ENCODE measurements at places on chromosomes 4 and X.

GRCh38 chr4:1409491-1410425 lies 3.5 kb upstream of the NKX1-1 start:
- no peak for DNase-seq

DNA sequence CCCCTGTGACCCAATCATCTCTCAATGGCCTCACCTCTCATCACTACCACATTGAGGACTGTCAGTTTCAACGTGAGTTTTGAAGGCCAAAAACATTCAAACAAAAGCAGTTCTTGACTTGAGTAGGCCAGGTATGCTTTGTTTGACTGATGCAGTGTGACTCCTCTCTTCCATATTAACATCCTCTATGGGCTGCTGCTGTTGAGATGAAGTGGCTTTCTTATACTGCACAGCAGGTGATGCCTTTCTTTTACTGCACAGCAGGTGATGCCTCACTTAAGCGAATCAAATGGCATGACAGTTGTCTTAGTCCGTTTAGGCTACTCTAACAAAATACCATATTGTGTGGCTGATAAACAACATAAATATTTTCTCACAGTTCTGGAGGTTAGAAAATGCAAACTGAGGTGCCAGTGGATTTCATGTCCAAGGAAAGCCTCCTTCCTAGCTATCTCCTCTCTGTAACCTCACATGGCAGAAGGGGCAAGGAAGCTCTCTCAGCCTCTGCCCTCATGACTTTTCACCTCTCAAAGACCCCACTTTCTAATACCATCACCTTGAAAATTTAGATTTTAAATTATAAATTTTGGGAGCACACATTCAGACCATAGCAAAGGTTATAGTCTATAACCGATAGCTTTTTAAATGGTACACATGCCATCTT lies 2267.9 kb upstream of the AGA start:
- no peak for DNase-seq

DNA sequence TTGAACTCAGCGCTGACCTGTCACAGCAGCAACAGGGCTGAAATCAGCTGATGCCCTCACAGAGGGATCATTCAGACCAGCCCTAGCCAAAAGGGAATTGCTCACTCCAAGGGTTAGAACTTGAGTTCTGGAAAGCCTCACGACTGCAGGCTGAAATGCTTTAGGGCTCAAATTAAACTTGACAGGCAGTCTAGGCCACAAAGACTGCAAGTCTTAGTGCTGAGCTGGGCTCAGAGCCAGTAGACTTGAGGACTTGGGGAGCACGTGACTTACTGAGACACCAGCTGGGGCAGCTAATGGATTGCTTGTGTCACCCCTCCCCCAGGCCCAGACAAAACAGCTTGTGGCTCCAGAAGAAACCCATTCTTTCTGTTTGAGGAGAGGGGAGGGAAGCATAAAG lies 119.0 kb upstream of the SLC6A14 start:
- DNase-seq = peak; percentile 8

DNA sequence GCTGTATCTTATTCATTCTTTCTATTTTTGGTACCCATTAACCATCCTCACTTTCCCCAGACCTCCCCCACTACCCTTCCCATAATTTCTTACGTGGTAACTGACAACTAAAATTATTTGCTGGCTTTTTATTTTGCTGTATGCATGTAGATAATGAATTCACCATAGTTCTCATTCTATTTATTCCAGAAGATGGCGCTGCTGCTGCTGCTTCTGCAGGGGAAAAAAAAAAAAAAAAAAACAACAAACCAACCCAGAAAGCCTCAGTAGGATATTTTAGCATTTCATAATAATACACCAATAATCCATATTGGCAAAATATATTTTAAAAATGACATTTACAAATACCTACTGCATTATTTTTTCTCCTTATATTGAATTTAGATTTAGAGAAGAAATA lies 416.6 kb upstream of the MAGEB18 start:
- peak; percentile 28 for DNase-seq

DNA sequence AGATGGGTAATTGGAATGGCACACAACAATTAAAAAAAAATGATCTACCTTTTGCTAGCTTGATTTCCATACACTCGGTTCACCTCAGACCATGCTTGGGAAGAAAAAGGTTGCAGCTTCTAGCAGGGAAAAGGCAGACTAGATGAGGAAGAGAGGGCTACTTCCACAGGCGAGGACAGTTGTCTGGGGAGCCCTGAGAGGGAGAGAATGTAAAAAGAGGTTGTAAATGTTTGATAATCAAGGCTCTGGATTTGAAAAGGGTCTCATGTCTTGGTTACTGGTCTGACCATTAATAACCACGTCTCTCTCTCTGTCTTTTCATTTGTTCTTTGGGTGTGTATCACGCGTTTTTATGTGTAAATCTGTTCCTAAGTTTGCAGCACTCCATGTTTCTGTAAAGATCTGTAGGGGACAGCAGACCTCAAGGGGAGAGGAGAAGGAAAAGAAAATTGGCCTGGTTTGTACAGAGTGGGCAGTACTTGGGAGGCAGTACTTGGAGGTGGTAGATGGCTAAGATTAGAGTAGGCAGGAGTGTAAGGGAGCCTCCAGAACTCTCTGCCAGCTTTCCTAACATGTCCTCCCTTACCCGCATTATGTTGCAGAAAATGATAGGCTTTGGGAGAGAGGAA lies 750 bp downstream of the ARMCX5 start:
- peak; percentile 1 for DNase-seq

GRCh38 chrX:97189668-97190067 lies 306.0 kb downstream of the RPA4 start:
- DNase-seq = no peak

All from HT1080 (cell line).